ENCODE measurements at places on chromosomes 13 and 19.

DNA sequence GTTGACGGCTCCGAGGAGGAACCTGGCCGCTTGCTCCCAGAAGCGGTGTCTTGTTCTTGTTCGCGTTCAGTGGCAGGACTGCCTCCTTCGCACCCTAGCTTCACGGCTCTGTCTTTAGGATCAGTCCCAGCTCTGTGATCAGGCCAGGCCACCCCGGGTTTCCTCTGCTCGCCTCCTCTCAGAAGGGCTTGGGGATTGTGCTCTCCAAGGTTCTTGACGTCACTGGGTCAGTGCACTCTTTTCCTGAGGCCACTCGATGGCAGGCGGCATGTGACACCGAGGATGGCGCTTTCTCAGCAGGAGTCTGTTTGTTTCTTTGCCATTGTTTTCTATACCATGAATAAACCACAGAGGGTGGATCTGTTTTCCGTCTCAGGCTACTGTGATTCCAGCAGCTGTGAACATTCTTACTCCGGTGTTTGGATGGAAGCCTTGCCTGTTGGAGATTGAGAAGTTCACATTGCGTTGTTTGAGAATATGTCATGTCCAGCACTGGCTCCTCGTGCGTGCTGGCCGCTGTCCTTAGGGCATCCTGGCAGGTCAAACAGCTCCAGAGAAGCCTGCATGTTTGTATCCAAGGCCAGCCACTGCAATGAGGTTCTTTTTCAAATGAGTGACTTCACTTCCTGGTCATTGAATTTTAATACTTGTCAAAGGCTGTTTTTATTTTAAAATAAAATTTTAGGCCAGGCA, 44.5 kb downstream of the SLC7A9 start:
- no peak for DNase-seq

DNA sequence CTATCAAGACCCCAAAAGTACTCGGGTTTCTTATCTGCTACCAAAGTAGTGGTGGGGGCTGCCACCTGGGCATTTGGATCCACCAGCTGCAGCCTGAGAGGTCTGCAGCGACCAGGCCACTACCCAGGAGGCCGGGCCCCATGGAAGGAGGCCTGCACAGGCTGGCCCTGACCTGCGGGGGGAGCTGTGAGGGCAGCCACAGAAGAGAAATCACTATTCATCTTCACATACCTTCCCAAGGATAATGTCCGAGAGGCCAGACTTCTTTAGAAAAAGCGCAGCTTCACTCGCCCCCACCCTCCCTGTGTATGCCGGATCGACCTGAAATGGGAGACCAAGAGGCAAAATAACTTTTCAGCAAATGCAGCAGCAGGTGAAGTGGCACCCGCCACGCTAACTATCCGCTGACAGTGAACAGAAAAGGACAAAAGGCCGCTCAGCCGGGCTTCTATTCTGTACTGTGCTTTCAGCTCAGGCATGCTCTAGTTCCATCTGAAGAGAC, 30.1 kb downstream of the EPS15L1 start:
- no peak for DNase-seq

DNA sequence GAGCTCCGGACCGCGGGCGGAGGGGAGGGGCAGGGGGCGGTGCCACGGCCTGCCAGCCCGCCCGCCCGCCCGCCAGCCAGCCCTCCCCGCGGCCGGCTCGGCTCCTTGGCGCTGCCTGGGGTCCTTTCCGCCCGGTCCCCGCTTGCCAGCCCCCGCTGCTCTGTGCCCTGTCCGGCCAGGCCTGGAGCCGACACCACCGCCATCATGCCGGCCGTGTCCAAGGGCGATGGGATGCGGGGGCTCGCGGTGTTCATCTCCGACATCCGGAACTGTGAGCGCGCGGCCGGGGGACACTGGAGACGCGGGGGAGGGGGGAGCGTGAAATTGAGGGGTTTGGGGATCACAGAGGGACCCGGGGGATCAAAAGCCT, at the start of gene AP2A1:
Gene AP2A1 (plus strand): TSS at position 72 of the 370 bp plus-strand sequence. CDS start 133 bp downstream, at position 205.
- DNase-seq, result no peak

- no peak for DNase-seq
These were observed 472.1 kb downstream of the FOXO1 start for GRCh38 chr13:40194224-40194806.

- no peak for DNase-seq
These were observed 38.1 kb downstream of the MIPEP start for GRCh38 chr13:23851106-23851505.

DNA sequence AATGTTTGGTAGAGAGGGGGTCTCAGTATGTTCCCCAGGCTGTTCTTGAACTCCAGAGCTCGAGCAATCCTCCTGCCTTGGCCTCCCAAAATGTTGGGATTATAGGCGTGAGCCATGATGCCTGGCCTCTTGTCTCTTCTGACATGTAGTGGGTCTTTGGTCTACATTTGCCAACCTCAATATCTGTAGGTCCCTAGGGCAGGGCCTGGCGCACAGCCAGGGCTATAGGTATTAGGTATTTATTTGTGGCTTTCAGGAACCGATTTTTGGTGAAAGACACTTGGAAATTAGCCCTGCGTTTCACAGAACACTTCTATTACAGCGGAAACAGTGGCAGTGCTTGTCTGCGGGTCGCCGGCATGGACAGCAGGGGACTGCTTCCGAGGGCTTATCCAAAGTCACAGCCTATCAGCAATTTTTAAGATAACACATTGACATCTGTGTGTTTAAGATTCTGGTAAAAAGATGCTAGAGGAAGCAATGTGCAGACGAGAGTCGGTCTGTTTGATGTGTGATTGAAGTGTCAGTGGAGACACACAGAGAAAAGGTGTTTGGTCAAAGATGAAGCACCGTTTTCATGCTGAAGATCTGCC, 14.5 kb downstream of the ZNF536 start:
- DNase-seq, result no peak

DNA sequence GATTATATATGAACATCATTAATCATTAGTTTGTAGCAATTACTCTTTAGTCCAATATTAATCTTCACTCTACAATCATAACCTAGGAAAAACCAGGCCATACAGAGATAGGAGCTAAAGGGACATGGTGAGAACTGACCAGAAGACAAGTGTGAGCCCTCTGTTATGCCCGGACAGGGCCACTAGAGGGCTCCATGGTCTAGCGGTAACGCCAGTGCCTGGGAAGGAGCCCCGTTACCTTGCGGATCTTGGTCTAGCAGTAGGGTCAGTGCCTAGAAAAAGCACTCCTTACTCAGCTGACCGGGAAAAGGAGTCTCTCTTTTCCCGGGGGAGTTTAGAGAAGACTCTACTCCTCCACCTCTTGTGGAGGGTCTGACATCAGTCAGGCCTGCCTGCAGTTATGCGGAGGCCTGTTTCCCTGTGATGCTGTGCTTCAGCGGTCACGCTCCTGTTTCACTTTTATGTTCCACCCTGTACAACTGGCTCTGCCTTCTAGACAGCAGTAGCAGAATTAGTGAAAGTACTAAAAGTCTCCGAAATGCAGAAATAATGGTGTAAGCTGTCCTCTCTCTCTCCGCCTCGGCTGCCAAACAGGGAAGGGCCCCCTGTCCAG, 13.8 kb downstream of the OR7D4 start:
- peak; percentile 20 for DNase-seq

- DNase-seq, result no peak
These were observed 7.5 kb upstream of the BCAT2 start for GRCh38 chr19:48818234-48818820.

DNA sequence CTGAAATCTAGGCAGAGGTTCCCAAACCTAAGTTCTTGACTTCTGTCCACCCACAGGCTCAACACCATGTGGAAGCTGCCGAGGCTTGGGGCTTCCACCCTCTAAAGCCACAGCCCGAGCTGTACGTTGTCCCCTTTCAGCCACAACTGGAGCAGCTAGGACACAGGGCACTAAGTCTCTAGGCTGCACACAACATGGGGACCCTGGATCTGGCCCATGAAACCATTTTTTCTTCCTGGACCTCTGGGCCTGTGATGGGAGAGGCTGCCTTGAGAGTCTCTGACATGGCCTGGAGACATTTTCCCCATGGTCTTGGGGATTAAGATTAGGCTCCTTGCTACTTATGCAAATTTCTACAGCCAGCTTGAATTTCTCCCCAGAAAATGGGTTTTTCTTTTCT, 118.4 kb downstream of the GPC5 start:
- DNase-seq, result no peak

- no peak for DNase-seq
These were observed 5.8 kb downstream of the SMIM7 start for GRCh38 chr19:16654140-16654539.

DNA sequence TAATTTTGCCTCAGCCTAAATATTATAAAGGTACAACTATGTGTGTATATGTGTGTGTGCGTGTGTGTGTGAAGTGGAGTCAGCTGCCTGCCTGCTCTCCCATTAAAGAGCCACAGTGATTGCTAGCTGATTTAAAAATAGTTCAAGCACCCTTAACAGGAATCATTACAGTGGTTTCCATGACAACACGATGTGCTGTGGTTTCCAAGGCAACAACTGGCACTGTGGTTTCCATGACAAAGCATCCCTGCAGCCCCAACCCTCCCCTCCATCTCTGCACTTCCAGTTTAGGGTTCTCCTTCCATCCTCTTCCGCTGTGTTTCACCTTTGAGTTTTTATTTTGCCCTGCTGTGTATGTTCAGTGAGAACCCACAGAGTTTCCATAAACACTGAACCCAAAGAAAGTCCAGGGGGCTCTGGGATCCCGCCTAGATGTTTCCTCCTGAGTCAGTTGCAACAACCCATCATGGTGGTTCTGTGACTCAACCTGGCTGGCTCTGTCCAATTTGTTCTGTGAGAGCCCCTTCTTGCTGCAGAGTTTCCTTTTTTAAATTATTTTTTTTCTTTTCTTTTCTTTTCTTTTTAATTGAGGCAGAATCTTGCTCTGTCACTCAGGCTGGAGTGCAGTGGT, 7.1 kb upstream of the PNMA8A start:
- DNase-seq, result no peak

- DNase-seq, result no peak
These were observed 5.1 kb upstream of the PRKD2 start for GRCh38 chr19:46722004-46722380.

All from stimulated activated CD4-positive, alpha-beta T cell treated with anti-CD3 and anti-CD28 coated beads, TNF-alpha, amount 100 ng/mL, for 1 hour (primary cell).